Fibroblast of skin of left biceps (primary cell): ENCODE measurements at places on chromosomes 13 and 19.
A peak's percentile ranks its signal among the peaks of the same experiment; 100 is the strongest.

DNA sequence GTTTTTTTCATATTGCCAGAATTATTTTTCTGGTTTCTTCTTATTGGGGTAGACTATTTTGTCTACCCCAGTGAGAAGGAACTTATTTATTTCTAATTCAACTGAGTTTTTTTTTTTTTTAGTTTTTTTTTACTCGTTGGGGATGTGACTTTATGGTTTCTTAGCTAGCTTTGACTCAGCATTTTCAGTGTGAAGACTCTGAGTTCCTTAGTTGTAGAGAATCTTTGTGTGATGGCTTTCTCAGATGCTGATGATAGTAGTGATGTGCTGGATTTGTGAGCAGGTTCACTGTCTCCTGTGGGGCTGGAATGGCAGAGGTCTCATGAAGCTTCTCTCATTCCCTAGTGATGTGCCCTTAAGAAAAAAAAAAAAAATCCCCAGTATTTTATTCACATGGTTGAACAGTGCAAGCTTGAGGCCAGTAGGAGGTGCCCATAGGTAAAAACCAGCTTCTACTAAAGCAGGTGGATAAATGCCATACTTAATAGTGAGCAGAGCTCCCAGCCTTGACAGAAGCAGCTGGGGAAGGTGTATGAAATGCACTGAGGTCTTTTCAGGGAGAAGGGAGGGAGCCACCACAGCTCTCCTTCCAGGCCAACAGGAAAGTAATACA lies 106.2 kb upstream of the KLF5 start:
- DNase-seq: no peak

DNA sequence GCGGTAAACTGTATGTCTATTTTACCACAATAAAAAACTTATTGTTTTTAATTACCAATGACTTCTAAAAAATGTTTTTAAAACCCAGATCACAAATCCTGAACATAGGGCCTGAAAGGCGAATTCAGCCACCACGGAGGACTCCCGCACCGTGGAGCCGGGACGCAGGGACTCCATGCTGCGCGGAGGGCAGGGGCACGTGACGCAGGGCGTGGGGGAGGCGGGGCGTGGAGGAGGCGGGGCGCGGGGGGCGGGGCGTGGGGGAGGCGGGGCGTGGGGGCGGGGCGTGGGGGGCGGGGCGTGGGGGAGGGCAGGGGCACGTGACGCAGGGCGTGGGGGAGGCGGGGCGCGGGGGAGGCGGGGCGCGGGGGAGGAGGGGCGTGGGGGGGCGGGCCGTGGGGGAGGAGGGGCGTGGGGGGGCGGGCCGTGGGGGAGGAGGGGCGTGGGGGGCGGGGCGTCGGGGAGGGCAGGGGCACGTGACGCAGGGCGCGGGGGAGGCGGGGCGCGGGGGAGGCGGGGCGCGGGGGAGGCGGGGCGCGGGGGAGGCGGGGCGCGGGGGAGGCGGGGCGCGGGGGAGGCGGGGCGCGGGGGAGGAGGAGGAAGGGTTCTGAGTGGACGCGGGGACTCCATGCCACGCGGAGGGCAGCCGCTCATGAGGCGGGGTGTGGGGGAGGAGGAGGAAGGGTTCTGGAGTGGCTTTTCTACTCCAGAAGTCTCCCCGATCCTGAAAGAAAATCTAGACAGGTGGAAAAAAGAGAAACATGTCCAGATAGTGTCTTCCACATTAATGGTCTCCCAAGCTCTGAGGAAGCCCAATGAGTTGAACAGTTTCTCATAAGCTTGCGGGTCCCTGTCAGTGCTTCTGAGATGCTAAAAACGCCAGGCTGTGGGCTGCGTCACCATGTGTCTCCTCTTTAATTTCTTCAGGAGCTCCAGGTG lies 4.4 kb upstream of the PROZ start:
- DNase-seq: peak; percentile 27

DNA sequence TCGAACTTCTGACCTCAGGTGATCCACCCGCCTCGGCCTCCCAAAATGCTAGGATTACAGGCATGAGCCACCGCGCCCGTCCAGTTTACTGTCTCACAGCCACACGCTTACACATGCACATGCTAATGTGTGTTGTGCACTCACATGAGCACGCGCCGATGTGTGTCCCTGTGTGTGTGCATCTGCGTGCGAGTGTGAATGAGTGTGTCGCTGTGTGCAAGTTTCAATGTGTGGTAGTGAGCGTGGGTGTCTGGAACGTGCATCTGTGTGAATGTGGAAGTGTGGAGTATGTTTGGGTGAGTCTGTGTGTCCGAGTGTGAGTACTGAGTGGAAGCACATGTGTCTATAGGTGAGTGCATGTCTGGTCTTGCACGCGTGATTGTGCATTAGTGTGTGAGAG lies 4.2 kb downstream of the MAST1 start:
- no peak for DNase-seq

DNA sequence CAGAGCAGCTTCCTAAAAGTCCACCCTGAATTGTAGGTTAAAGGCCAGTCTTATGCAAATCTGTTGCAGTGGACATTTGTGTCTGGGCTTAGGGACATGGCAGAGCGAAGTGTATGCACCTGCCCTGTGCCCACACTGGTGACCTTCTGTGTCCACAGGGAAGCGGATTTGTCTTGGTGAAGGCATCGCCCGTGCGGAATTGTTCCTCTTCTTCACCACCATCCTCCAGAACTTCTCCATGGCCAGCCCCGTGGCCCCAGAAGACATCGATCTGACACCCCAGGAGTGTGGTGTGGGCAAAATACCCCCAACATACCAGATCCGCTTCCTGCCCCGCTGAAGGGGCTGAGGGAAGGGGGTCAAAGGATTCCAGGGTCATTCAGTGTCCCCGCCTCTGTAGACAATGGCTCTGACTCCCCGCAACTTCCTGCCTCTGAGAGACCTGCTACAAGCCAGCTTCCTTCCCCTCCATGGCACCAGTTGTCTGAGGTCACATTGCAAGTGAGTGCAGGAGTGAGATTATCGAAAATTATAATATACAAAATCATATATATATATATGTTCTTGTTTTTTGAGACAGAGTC lies 25.5 kb downstream of the CYP2B6 start:
- DNase-seq: no peak

GRCh38 chr19:15368798-15369593 lies 10.6 kb downstream of the AKAP8 start:
- no peak for DNase-seq

DNA sequence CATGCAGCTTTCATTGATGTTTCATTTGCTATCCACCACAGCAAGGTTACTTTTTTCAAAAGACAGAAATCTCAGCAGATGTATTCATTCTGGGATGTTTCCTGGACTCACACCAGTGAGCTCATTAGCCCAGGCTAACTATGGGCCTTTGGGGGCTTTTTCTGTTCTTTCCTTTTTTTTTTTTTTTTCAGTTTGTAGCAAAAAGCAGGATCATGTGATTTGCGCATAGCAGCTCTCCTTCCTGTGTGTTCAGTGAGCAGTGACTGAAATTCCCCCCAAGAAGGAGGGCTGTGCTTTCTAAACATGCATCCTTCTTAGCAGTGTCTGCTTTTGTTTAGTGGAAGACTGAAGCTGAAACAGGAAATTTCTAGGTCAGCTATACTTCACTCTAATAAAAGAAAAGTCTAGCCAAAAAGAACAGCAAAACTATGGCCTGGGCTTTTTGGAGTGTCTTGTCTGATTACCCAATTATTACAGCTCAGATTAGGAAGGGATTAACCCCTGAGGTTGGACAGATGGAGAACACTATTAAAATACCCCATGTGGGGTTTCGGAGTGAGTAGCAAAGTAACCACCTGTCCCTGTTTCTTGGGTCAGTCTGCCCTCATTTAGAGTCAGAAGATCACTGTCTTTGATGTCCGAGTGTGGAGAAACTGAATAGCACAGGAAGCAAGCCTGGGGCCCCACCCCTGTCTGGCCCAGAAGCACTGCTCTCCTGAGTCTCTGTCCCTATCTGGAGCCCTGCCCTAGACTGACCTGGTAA lies 8.9 kb upstream of the AMER2 start:
- DNase-seq: no peak

DNA sequence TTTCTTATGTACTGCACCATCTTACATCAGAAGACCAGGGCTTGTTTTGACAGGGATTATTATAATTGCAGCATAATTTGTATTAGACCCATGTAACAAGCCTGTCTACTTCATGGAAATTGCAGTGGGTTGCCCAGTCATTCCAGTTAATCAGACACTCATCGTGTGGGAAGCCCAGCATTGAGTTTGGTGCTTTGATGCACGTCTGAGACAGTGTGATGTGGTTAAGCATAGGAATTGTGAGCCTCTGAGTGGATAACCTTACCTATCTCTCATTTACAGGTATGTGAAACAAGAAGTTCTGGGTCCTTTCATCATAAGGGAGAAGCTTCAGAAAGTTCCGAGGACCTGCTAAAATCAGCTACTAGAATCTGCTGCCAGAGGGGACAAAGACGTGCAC lies 12.8 kb downstream of the RGCC start:
- no peak for DNase-seq

DNA sequence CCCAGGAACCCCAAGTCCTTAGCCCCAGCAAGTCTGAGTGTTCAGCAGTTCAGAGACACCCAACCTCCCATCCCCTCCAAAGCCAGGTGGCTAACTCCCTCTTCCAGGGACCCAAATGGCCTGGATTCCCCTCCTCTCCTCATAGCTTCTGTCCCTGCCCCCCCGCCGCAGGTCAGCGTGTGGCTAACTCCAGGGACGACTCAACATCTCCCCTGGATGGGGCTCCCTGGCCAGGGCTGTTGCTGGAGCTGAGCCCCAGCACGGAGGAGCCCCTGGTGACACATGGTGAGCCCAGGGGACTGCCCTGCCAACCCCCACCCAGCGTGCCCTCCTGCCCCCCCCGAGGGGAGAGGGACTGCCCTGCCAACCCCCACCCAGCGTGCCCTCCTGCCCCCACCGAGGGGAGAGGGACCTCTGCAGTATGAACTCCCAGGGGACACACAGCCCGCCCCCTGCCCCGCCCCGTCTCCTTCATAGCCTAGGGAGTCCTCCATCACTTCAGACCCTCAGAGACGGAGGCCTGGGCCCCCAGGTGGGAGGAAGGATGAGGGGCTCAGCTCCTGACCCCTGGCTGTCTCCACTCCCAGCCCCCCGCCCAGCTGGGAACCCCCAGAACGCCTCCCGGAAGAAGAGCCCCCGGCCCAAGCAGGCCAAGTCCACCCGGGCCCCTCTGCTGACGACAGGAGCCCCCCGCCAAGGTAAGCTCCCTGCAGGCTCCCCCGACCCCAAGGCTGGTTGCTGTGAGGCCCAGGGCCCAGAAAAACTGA lies 1.7 kb downstream of the SSC5D start:
- DNase-seq: no peak

- no peak for DNase-seq
Observed at GRCh38 chr19:48994035-48994386, 324 bp downstream of the RUVBL2 start.

DNA sequence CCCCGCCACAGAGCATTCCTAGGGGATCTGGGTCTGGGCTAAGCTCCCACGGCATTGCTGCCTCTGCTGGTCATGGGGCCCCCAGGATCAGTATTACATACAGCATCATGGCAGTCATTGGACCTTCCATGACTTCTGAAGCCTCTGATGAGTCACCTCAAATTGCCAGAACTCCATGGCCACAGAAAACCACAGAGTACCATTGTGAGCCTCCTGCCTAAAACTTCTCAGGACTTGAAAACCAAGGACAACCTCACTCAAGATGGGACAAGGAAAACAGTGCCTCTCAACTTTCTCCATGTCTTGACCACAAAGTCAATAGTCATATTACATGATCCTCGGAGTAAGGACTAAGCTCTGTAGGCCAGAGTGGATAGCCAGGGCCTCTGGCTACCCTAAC lies 306.0 kb downstream of the GPC5 start:
- no peak for DNase-seq

- no peak for DNase-seq
Observed at GRCh38 chr13:66958611-66959010, 271.5 kb downstream of the PCDH9 start.

DNA sequence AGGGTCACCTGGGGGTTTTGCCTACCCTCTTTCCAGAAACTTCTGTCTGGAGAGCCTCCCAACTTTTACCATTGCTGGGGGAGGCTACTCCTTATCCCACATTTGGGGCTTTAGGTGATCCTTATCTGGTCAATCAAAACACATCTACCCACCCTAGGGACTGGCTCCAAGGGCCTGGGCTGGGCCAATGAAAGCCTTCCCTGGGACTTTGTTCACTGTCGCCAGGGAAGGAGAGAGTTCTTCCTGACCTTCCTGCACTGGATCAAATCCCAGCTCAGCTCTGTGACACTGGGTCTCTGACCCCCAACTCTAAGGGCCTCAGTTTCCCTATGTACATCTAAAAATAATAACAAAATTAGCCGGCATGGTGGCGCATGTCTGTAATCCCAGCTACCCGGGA lies 11.1 kb downstream of the DOCK6 start:
- DNase-seq: no peak

DNA sequence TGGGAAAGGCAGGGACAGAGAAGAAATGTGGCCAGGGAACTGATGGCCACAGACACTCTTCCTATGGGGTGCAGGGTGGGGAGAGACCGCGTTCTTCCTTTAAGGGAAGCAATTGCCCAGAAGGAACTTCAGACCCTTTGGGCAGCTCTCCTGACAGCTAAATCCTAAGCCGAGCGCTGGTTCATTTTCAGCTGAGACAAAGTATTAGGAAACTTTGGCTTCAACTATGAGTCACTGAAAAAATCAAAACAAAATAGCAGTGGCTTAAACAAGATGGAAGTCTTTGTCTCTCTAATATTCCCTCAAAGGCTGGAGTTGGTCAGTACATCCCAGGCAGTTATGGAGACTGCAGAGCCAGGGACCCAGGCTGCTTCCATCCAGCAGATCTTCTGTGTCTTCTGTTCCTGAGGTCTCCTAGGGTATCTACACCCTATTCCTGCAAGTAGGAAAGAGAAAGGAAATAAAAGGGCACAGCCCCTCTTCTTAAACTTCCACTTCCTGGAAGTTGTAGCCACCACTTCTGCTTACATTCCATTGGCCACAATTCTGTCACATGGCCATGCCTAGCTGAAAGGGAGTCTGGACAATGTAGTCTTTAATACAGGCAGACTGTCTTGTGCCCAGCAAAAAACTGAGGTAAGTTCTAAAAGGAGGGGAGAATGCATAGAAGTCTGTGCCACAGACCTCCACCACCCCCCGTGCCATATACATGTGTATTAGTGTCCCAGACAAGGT lies 163.5 kb downstream of the KATNAL1 start:
- no peak for DNase-seq

GRCh38 chr13:44365008-44365407 lies 8.6 kb upstream of the SERP2 start:
- peak; percentile 54 for DNase-seq

DNA sequence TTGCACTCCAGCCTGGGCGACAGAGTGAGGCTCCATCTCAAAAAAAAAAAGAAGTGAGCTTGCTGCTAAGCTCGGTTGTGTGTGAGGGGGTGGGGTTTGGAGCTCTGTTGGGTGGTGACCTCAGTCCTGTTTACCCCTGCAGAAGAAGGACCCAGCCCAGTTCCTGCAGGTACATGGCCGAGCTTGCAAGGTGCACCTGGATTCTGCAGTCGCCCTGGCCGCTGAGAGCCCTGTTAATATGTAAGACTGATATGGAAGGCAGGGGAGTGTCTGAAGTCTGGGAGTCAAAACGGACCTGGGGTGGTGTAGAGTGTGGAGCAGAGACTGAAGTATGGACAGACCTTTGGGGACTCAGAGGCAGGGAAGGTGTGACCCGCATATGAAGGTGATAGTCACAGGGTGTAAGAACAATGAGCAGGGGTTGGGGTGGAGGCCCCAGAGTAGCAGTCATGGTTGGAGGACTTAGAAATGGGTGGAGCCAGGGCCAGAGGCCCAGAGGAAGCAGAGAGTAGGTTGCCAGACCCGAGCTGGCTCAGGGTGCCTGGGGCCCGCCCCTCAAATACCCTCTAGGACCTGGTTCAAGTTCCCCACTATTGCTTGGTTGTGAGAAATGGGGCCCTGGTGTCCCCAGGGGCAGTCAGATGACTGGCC lies 13.2 kb downstream of the CLASRP start:
- no peak for DNase-seq

- no peak for DNase-seq
Observed at GRCh38 chr19:35254341-35255297, 5.8 kb downstream of the LSR start.
